ENCODE measurements at places on chromosomes 13 and 19. TPM values are rescaled to one million over a fixed set of nuclear protein-coding genes. Genes with fewer than 3 reads are reported as not detected.

The OVOL3 gene
- total RNA-seq = not detected

GRCh38 chr13:20457670-20458069 lies 68.0 kb downstream of the CRYL1 start:
- DNase-seq = no peak

GRCh38 chr13:50798923-50799322 lies 44.6 kb downstream of the DLEU7 start:
- DNase-seq = no peak

The TYROBP gene
- total RNA-seq = not detected

The ARRDC5 gene
- total RNA-seq = not detected

GRCh38 chr13:111899714-111900389 lies 167.1 kb upstream of the SOX1 start:
- DNase-seq = peak; percentile 36

Measured in endodermal cell (in vitro differentiated cells).